HepG2 (cell line): ENCODE measurements at places on chromosomes 4 and X. TPM values are rescaled to one million over a fixed set of nuclear protein-coding genes. Genes with fewer than 3 reads are reported as not detected.

DNA sequence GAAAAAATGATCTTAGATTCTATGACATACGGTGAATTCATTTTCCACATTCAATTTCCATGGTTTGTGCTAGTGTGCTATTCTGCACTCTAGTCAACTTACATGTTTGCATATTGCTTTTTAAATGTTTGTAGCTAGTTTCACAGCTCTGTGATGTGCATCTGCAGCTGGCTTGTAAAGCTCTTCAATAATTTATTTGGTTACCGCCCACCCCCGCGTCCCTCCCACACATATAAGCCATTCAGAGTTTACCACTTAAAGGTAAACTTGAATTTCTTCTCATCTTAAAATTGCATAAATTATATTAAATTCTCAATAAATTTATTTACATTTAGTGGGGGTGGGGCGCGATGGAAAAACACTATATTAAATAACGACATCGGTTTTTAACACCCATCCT is 291 bp upstream of the NBDY start:
- H3K4me3 ChIP-seq: no peak overlapping the region
- no peaks in the 10 kb centered on the region for H3K27me3 ChIP-seq

DNA sequence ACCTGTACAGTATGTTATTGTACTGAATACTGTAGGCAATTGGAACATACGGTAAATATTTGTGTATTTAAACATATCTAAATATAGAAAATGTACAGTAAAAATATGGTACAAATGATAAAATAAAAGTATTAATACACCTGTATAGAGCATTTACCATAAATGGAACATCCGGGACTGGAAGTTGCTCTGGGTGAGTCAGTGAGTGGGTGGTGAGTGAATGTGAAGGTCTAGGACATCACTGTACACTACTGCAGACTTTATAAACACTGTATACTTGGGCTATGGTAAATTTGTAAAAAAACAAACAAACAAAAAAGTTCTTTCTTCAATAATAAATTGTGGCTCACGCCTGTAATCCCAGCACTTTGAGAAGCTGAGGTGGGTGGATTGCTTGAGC is 52.4 kb upstream of the FHL1 start:
- no peaks in the 10 kb centered on the region for H3K27me3 ChIP-seq
- H3K27ac ChIP-seq: no peak overlapping the region
- no peak overlapping the region for H3K4me3 ChIP-seq
- no peak for DNase-seq
- H3K36me3 ChIP-seq: no peaks in the 10 kb centered on the region

GRCh38 chr4:55018978-55019377 is 106.4 kb downstream of the KDR start:
- H3K4me3 ChIP-seq: no peak overlapping the region
- H3K4me1 ChIP-seq: no peaks in the 10 kb centered on the region
- H3K36me3 ChIP-seq: no peaks in the 10 kb centered on the region

DNA sequence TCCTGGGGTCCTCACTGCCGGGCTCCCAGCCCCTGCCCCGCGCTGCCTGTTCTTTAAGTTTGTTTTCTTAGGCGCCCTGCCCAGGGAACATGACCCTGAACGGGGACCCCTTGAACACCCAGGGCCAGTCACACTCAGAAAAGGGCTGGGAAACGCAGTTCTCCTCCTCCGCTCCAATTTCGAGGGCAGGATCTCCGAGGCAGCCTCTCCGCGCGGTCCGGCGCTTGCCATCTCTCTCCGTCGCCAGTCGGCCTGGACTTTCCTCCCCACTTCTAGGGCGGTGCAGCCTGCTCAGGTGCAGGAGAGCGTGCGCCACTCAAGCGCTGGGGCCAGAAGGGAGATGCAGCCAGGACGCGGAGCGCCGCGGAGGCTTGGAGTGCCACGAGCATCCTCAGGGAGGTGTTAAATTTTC is 9.9 kb downstream of the PRDM8 start:
- H3K4me1 ChIP-seq: no peaks in the 10 kb centered on the region
- no peak overlapping the region for H3K4me3 ChIP-seq
- no peaks in the 10 kb centered on the region for H3K27me3 ChIP-seq
- H3K27ac ChIP-seq: no peak overlapping the region

DNA sequence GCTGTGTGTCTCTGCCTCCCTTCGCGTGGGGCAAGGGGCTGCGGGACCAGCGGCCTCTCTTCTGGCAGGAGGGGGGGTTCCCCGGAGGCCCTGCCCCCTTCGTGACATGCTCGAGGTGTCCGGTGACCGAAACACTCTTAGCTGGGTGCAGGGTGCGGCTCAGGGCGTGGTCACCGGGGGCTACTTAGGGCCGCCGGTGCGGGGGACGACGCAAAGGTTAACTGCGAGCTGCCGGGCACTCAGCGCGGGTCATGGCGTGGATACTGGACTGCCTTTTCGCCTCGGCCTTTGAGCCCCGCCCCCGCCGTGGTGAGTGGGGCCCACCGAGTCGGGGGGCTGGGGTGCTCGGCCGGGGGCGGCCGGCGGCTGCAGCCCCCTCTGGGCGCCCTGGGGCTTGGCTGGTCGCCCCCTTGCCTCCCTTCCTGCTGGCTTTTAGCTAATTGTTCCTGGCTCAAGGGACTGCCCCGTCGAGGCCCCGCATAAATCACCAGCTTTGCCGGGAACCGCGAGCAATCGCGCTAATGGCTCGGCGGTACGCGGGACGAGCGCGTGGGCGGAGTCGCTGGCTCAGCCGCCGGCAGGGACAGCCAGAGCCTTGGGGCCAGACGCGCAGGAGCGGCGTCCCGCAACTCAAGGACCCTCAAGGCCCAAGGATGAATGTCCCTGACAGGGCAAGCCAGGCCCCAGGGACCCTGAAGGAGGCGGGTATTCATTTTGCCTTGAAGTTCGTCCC is at the start of gene ARHGAP36:
Gene ARHGAP36 (plus strand): TSS at position 211 of the 733 bp plus-strand sequence. CDS start 23,320 bp downstream, outside the sequence.
- H3K4me1 ChIP-seq: no peaks in the 10 kb centered on the region
- no peaks in the 10 kb centered on the region for H3K36me3 ChIP-seq
- H3K27me3 ChIP-seq: no peaks in the 10 kb centered on the region
- no peak within 1 kb of the TSS for H3K27ac ChIP-seq
- H3K4me3 ChIP-seq: no peak within 1 kb of the TSS
- no peak for DNase-seq

DNA sequence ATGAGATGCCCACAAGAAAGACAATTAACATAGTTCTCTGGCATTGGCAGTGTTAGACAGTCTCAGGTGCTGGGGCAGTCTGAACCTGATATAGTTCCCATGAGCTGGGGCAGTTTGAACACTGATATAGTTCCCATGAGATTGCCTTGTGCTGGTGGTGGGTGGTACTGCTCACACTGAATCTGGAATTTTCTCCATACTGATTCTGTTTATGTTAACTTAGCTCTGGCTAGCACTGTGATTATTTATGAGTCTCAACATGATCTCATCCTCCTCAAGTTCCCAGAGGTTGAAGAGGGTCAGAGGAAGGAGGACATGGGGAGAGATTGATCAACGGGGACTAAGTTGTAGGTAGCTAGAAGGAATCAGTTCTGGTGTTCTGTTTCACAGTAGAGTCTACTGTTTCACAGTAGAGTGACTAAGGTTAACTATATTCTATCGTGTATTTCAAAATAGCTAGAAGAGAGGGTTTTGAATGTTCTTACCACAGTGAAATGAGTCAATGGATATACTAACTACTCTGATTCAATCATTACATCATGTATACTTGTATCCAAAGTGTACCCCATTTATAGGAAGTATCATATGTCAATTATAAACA is 379.9 kb downstream of the ADAM29 start:
- H3K27me3 ChIP-seq: no peaks in the 10 kb centered on the region
- H3K36me3 ChIP-seq: no peaks in the 10 kb centered on the region
- no peaks in the 10 kb centered on the region for H3K4me1 ChIP-seq
- no peak overlapping the region for H3K4me3 ChIP-seq

The TCEAL5 gene
- total RNA-seq: not detected in 2 replicates

The WFS1 gene
- 19.8 and 39.1 TPM in 2 replicates for total RNA-seq

- H3K27ac ChIP-seq: no peak overlapping the region
- no peak overlapping the region for H3K4me3 ChIP-seq
- no peak for DNase-seq
- peaks cover 27% of the 10 kb centered on the region; the same call in 2 of the 3 replicates for H3K27me3 ChIP-seq
- H3K36me3 ChIP-seq: no peaks in the 10 kb centered on the region
- H3K4me1 ChIP-seq: no peaks in the 10 kb centered on the region
Observed at GRCh38 chr4:153791746-153792617, 3.1 kb upstream of the SFRP2 start.

DNA sequence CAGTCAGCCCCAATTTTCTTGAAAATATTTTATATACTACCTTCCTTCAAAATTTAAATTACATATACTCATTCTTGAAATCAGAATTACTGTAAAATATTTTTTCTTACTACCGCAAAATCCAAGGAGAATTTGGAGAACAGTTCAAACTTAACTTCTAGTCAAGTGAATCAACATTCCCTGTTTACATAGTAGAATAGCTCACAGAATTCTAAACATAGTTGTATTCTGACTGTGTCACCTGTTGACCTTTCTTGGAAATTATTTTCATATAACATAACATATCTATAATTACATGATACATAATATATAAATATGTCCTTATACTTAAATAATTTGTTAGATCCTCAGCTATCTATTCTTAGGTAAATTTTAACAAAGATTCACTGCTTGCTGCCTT is 31.0 kb upstream of the FGF5 start:
- H3K36me3 ChIP-seq: no peaks in the 10 kb centered on the region
- H3K27ac ChIP-seq: no peak overlapping the region
- no peaks in the 10 kb centered on the region for H3K4me1 ChIP-seq
- no peak for DNase-seq
- H3K4me3 ChIP-seq: no peak overlapping the region

GRCh38 chr4:138663883-138664282 is 351.7 kb upstream of the NOCT start:
- no peak for DNase-seq
- no peaks in the 10 kb centered on the region for H3K27me3 ChIP-seq
- no peak overlapping the region for H3K27ac ChIP-seq
- H3K36me3 ChIP-seq: no peaks in the 10 kb centered on the region
- H3K4me3 ChIP-seq: no peak overlapping the region
- no peaks in the 10 kb centered on the region for H3K4me1 ChIP-seq

The TMEM35A gene
- total RNA-seq: not detected in 2 replicates

The GCNA gene
- 0.17 and 0.66 TPM in 2 replicates for total RNA-seq

DNA sequence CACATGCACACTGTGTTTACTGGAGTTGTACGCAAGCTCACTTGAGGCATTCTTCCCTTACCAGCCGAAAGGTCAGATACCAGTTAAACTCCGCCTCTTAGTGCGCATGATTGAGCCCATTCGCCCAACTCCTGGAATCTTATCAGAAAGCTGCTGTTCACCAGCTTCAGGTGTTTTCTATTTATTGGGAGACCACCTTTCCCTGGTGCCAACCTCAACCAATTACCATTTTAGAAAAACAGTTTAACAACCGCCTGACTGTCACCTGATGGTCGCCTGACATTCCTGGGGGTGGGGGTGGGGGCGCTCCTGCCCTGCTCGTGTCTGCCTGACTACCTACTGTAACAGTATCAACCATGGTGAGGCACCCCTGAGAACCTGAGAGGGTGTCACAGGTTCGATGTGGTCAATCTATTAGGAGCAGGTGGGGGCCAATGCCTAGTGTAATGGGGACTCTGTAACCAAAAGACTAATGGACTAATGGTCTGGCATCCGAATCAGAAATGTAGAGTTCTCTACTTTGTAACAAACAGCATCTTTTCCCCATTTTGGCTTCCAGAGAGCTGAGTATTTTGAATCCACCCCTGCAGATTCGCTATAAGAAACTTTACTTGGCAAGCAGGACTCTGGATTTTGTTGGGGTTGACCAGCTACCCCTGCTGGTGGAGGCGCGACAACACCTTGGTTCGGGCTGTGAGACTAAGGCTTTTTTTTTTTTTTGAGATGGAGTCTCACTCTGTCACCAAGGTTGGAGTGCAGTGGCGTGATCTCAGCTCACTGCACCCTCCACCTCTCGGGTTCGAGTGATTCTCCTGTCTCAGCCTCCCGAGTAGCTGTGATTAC is 58.2 kb upstream of the ZNF157 start:
- H3K27me3 ChIP-seq: no peaks in the 10 kb centered on the region
- H3K4me1 ChIP-seq: peaks cover 13% of the 10 kb centered on the region; the same call in 1 of the 2 replicates
- DNase-seq: peak; percentile 45
- no peak overlapping the region for H3K4me3 ChIP-seq

DNA sequence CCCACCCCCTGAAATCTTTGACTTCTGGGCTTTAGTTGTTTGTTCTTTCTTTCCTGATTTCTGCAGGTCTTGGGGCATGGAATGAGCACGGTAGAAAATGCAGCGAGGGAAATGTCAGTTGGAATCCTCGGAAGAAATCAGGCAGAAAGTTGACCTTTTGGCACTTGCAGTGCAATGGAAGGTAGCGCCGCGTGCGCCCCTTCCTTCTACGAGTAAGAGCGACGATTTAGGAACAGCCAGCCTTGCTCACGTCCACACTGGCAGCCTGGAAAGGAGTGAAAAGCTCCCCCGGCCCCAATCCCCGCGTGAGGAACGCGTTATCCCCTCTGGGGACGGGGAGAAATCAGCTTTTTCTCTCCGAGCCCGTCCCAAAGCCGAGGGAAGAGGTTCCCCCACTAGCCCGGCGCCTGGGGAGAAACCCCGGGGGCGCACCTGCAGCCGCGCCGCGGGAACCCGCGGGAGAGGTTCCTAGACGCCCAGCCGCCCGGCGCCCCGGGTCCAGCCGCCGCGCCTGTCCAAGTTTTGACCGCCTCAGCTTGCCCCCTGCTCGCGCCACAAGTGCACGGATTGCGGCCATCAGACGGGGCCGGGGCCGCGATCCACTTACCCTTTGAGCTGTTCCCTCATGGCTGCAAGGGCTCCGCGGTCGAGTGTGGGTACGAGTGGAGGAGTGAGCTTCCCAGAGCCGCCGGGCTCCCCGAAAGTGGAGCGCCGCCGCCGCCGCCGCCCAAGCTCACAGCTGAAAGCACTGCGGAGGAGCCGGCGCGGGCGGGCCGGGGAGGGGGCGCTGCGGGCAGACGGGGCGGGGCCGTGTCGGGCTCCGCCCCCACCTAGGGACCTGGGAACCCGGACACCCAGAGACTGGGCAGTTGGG is 194.6 kb upstream of the FTHL17 start:
- H3K27me3 ChIP-seq: no peaks in the 10 kb centered on the region
- peak overlapping the region; percentile 81 for H3K27ac ChIP-seq
- H3K4me1 ChIP-seq: peaks cover 36% of the 10 kb centered on the region
- DNase-seq: peak; percentile 25

GRCh38 chr4:65096630-65097029 is 573.7 kb downstream of the EPHA5 start:
- DNase-seq: no peak
- H3K4me3 ChIP-seq: no peak overlapping the region
- H3K27ac ChIP-seq: no peak overlapping the region

- H3K27me3 ChIP-seq: no peaks in the 10 kb centered on the region
- DNase-seq: no peak
- no peak overlapping the region for H3K27ac ChIP-seq
- peaks cover 24% of the 10 kb centered on the region; the same call in 2 of the 3 replicates for H3K36me3 ChIP-seq
Observed at GRCh38 chr4:169690787-169691186, 67.0 kb downstream of the HPF1 start.

The TLR10 gene
- not detected in 2 replicates for total RNA-seq

The PCDH19 gene
- total RNA-seq: 0.02 and 0.03 TPM in 2 replicates

- no peaks in the 10 kb centered on the region for H3K36me3 ChIP-seq
- DNase-seq: no peak
- no peak overlapping the region for H3K27ac ChIP-seq
- no peak overlapping the region for H3K4me3 ChIP-seq
- H3K27me3 ChIP-seq: no peaks in the 10 kb centered on the region
Observed at GRCh38 chr4:70925899-70926635, 23.9 kb downstream of the MOB1B start.

- DNase-seq: no peak
- peak overlapping the region; percentile 76 for H3K4me3 ChIP-seq
- peaks cover 5% of the 10 kb centered on the region; the same call in 1 of the 2 replicates for H3K27me3 ChIP-seq
- H3K27ac ChIP-seq: no peak overlapping the region
- H3K4me1 ChIP-seq: peaks cover 14% of the 10 kb centered on the region
Observed at GRCh38 chr4:82560853-82561785, 669 bp downstream of the TMEM150C start.
